GM12878 (cell line): ENCODE measurements at places on chromosomes 3 and 15. TPM values are rescaled to one million over a fixed set of nuclear protein-coding genes. Genes with fewer than 3 reads are reported as not detected.

DNA sequence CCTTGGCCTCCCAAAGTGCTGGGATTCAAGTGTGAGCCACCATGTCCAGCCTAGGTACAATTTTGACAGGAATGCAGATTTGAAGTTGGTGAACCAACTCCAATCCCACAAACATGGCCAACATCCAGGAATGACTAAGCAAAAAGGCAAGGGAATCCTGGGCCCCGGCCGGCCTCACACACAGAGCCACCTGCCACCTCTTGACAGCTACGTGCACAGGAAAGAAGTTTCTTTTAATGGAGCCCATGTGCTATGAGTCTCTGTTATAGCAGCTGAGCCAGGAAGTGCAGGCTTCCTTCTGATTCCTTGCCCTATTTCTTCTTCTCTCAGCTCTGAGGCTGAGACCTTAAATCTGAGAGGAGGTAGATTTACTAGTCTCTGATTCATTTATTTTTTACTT is 8.8 kb downstream of the TMEM40 start:
- DNase-seq: no peak

DNA sequence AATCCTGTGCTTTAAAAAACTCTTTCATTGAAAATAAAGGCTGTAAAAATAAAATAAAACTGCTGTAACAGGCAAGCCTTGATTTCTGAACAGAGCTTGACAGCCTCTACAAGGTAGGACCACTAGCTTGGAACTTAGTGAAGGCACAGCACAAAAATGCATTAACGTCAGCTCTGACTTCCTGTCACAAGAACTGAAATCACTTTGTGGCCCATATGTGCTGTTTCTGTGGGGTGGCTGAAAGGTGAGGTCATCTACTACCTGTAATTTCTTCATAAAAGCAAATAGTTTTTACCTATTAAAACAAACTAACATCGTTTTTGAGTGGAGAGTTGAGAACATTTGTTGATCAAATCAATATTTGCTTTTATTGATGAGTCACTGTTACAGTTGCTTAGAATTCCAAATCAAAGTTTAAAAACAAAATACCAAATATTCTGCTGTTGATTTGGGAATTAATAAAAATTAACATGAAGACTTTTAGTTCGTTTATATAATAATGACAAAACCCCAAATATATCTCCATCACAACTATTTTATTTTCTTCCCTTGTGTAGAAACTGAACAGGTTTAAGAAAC is 1034.1 kb downstream of the MCTP2 start:
- DNase-seq: no peak

GRCh38 chr3:151837057-151837456 is 23.1 kb downstream of the AADAC start:
- no peak for DNase-seq

GRCh38 chr3:98763819-98764418 is 779 bp downstream of the ST3GAL6 start:
- no peak for DNase-seq

DNA sequence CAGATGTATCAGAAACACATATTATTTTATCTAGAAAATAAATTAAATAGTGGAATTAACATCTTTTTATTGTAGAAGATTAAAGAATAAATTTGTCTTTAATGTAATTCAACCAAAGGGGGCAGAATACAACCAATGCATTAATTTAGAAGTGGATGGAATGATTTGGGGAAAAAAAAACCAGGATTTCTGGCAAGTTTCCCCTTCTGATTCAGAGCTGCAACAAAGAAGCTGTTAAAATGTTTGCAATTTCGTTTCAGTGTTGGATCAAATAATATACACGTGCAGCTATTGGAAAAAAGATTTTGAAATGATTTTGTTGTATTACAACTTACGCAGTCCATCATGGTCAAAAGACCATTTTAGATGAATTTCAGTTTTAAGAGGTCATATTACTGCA is 71.6 kb upstream of the ZNF280D start:
- no peak for DNase-seq

- DNase-seq: no peak
Observed at GRCh38 chr15:27237319-27237939, 266.4 kb downstream of the GABRG3 start.

- DNase-seq: no peak
Observed at GRCh38 chr3:29525254-29525881, 244.5 kb downstream of the RBMS3 start.

- no peak for DNase-seq
Observed at GRCh38 chr15:96627031-96627568, 296.6 kb downstream of the NR2F2 start.

- DNase-seq: no peak
Observed at GRCh38 chr15:47412136-47412535, 305.2 kb upstream of the SEMA6D start.

DNA sequence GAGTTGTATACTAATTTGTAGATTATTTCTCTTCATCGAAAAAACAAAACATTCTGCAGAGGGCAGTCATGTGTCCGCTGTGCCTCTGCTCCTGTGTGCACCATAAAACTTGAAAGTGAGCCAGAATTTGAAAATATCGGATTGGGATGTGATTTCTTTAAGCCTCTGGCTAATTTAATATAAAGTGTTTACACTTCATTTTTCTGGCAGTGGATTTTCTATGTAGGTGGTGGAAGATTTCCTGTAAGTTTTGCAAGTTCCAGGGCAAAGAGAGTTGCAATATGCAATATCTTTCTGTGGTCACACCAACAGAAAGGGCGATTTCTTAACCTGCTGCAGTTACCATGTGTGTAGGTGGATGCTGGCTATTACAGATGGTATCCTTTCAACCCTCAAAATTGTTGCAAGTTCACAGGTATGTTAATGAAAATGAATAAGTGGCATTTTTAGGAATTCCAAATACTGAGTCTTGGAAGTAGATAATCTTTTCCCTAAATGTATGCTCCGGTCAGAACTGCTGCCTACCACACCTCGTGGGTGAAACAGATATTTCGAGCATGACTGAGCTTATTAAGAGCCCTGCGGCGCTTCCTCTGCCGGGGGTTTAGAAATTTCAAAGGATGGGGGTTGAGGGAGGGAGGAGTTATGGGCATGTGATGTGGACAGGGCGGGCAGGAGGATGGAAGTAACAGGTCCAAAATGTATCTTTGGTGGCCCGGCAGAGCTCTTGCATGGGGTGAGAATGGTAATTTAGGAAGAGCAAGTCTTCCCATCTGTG is 134.0 kb downstream of the PGPEP1L start:
- no peak for DNase-seq

GRCh38 chr3:12158387-12159226 is at the start of gene TIMP4:
Gene TIMP4 (minus strand): TSS chr3:12158912. CDS start chr3:12158840, 72 bp downstream.
- DNase-seq: no peak

DNA sequence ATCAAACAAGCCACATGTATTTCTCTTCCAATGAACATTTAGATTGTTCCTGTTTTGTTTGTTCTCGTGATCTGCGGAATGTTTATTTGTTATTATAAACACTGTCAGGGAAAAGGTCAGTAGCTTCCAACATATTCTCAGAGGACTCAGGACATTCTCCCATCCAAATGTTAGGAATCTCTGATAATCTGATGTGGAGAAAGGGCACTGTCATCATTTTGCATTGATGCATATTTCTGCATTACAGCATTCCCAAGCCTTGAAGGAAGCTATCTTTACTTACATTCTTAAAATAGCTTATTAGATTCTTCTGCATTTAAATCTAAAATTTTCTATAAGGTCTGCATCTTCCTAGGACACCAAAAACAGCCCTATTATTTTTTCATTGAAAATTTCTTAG is 10.3 kb downstream of the MYO1E start:
- no peak for DNase-seq

DNA sequence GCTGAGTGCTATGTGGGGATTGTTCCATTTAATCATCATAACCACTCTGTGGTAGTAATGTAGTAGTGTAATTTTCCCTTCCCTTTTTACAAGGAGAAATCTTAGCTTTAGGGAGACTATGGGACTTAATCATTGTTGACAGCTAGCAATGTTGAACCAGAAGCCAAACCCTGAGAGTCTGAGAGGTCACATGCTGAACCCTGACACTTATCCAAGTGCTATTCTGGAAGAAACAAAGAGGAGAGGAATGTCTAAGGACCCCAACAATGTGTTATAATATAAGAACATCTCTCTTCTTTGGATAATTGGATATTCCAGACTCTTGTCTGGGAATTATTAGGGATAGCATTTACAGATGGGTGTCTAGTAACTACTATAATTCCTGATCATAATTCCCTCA is 58.4 kb downstream of the GAP43 start:
- DNase-seq: no peak

GRCh38 chr15:47755941-47756340 is 38.6 kb downstream of the SEMA6D start:
- no peak for DNase-seq

- no peak for DNase-seq
Observed at GRCh38 chr3:9970020-9970652, 16.5 kb downstream of the EMC3 start.

GRCh38 chr3:120726791-120727190 is 15.5 kb downstream of the RABL3 start:
- DNase-seq: no peak

GRCh38 chr3:101873619-101874018 is 24.3 kb downstream of the NFKBIZ start:
- DNase-seq: no peak

DNA sequence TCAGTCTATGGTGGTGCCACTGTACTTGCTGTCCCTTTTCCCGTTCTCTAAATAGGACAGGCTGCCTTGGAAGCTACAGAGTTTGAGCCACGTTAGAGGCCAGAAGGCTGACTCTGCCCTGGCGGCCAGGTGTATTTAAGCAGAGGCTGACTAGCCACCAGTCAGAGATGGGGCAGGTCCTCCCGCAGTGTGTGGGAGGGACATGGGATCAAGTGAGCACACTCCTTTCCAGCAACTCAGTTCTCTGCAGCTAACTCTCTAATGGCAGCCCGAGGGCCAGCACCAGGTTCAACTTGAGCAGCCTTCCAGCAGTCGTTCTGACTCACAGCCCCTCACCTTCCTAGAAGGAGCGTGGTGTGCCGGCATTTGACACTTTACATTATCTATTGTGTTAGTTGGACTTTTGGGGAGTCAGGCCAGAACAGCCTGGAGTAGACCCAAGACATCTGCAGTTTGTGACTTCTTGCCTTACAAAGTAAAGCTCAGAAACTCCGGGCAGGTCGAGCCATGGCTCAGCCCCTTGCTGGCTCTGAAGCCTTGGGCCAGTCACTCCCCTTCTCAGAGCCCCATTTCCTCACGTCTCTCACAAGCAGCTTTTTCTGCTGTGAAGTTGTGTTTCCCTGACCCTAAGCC is 46.7 kb upstream of the MYZAP start:
- no peak for DNase-seq

- no peak for DNase-seq
Observed at GRCh38 chr3:20130106-20130505, 55.9 kb downstream of the SGO1 start.

- no peak for DNase-seq
Observed at GRCh38 chr3:29099775-29100174, 181.1 kb upstream of the RBMS3 start.

DNA sequence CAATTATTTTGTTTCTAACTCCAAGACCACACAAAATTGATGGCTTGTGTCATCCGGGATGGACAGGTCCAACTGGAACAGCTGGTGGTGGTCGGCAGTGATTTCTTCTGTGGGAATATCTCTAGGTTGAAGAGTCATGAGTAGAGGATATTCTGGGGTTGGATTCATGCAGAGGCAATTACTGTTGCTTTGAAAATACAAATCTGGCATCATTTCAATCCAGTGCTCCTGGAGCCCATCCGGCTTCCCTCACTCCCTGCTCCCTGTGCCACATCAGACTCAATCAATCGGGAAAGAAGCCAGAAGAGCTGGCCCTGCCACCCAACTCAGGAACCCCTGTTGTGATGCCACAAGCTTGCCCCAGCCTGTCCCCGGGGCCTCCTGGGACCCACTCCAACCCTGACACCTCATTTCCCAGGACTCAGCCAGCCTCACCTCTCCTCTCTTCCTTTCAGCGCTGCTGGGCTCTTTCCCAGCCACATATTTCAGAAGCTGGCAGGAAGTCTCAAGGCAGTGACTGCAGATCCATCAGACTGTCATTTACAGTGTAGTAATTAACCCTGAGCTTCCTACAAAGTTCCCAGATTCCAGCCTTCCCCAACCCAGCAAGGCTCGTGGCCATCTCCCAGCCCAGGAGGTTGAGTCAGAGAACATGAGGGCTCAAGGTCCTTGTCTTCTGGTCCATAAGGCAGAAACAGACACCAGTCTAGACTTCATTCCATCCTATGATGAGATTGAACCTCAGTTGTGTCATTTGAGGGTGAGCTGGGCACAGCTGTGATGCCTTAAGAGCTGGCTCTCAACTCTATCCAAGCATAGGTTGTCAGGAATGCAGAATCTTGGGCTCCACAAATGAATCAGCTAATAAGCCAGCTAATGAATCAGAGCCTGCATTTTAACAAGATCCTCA is 114.0 kb downstream of the FAM174B start:
- no peak for DNase-seq

DNA sequence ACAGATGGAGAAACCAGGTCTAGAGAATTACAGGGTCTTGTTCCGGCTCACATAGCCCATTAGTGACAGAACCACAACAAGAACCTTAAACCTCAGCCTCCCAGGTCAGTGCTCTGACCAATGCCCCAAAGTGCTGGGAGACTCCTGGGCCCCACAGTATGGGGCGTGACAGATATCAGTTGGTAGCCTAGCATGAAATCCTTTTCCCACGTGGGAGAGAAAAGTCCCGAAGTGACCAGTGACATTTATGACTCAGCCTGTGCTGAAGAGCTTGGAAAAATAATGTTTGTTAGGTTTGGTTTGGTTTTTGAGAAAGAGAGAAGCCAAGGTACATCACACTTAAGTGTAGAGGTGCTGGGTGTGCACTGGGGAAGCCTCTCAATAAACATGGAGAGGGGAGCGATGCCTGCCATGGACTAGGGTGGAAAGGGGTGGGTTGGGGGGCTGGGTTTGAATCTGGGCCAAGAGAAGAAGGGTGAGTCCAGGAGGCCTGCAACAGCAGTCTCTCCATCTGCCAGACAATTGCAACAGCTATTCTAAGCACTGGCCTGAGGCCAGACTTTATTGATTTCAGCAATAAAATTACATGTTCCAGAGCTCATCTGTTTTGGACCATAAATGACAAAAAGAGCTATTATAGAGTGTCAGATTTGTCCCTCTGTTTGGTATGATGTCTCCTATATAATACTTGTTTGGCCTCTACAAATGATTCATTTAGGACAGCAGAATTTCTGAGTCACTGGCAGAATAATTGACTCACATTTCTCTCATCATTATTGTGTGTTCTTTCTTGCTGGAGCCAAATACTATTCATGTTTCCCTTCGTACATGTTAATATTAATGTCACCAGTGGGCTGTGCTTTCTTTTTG is 43.4 kb downstream of the C2CD4A start:
- no peak for DNase-seq

- DNase-seq: no peak
Observed at GRCh38 chr3:182608832-182609231, 184.5 kb upstream of the ATP11B start.

GRCh38 chr3:46811615-46812236 is 51.5 kb downstream of the MYL3 start:
- no peak for DNase-seq

Gene CFAP100
- total RNA-seq: not detected in 2 replicates

Gene RBP2
- total RNA-seq: not detected in 2 replicates

Gene SLC38A3
- total RNA-seq: 0.13 TPM in 1 of 2 replicates, not detected in the other

Gene SERINC4
- 0.13 and 0.15 TPM in 2 replicates for total RNA-seq

Gene LDHAL6B
- total RNA-seq: not detected in 2 replicates

Gene FHIT
- 10.3 and 11.0 TPM in 2 replicates for total RNA-seq

Gene MEX3B
- 0.72 and 0.90 TPM in 2 replicates for total RNA-seq

Gene ZMYND10
- 0.45 and 0.80 TPM in 2 replicates for total RNA-seq

Gene ANKRD63
- not detected in 2 replicates for total RNA-seq

Gene AMOTL2
- 0.32 and 0.33 TPM in 2 replicates for total RNA-seq

Gene HIGD2B
- 0.24 TPM in 1 of 2 replicates, not detected in the other for total RNA-seq

Gene NRG4
- total RNA-seq: 2.9 and 5.7 TPM in 2 replicates

Gene GPR171
- total RNA-seq: not detected in 2 replicates

Gene CCNB2
- 74.1 and 76.6 TPM in 2 replicates for total RNA-seq
